ENCODE measurements at places on chromosomes 4 and X.

GRCh38 chr4:169059306-169060211 lies 49.5 kb upstream of the CBR4 start:
- H3K4me1 ChIP-seq = no peaks in the 10 kb centered on the region
- H3K36me3 ChIP-seq = no peaks in the 10 kb centered on the region
- no peak for DNase-seq
- no peak overlapping the region for H3K4me3 ChIP-seq
- H3K27me3 ChIP-seq = no peaks in the 10 kb centered on the region

- H3K4me1 ChIP-seq = no peaks in the 10 kb centered on the region
- no peak overlapping the region for H3K4me3 ChIP-seq
- DNase-seq = peak; percentile 67
- no peaks in the 10 kb centered on the region for H3K27me3 ChIP-seq
These were observed 12.0 kb downstream of the EREG start for GRCh38 chr4:74376888-74377483.

DNA sequence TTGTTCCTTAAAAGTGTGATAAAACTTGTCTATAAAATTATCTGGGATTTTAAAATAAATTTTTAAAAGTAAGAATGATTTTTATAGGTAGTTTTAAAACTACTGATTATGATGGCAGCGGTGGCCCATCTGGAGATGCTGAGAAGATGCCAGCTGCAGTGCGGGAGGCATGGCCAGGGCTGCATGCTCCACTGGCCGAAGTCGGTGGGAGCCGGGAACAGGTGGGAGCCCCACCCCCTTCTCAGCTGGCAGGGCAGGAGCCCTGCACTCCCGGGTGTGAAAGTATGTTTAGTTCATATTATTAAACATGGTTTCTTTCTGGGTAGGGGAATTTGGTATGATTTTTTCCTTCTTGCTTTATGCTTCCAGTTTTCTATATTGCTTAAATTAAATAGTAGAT lies 63.8 kb downstream of the CORIN start:
- H3K36me3 ChIP-seq = no peaks in the 10 kb centered on the region
- no peaks in the 10 kb centered on the region for H3K4me1 ChIP-seq
- DNase-seq = no peak
- no peak overlapping the region for H3K27ac ChIP-seq
- no peaks in the 10 kb centered on the region for H3K27me3 ChIP-seq

DNA sequence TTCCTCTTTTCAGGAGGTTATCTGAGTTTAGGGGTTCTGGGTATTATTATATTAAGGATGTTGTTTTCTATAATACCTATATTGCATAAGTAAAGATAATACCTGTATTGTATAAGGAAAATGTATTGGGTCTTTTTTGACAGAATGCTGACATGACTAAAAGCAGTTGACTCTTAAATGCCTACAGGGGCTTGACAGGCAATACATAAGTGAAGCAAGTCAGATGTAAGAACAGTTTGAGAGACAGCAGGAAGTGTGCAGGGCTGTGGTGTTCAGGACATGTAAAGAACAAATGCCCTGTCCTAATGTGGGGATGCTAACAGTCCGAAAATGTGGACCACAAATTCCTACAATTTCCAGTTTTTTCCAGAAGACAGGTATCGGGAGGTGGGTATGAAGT lies 30.2 kb upstream of the NDST3 start:
- H3K27me3 ChIP-seq = no peaks in the 10 kb centered on the region
- no peak for DNase-seq
- no peak overlapping the region for H3K27ac ChIP-seq
- no peak overlapping the region for H3K4me3 ChIP-seq

- no peaks in the 10 kb centered on the region for H3K4me1 ChIP-seq
- no peak overlapping the region for H3K4me3 ChIP-seq
- no peak overlapping the region for H3K27ac ChIP-seq
- no peaks in the 10 kb centered on the region for H3K27me3 ChIP-seq
These were observed 356.5 kb downstream of the PDGFC start for GRCh38 chr4:156615066-156615531.

DNA sequence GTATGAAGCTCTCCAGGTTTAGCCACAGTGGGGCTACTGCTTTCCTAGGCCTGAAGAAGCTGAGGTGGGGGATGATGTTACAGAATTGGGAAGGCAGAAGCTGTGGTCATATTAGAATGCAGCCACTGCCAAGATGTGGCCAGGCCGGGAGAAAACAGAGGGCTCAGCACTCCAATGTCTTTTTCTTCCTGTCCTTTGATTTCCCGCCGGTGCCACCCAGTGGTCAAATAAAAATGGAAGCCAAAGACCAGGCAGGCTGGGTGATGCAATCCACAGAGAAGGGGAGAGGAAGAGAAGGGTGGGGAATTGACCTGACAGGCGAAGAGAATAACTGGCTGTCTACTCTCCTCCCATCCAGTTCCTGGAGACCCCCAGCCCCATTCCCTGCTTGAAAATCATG lies 94.9 kb upstream of the SHISA3 start:
- no peak overlapping the region for H3K27ac ChIP-seq
- no peaks in the 10 kb centered on the region for H3K36me3 ChIP-seq
- H3K27me3 ChIP-seq = peaks cover 7% of the 10 kb centered on the region
- no peaks in the 10 kb centered on the region for H3K4me1 ChIP-seq

GRCh38 chrX:9430346-9430921 lies 34.4 kb upstream of the TBL1X start:
- H3K27me3 ChIP-seq = no peaks in the 10 kb centered on the region
- no peak overlapping the region for H3K4me3 ChIP-seq
- no peak overlapping the region for H3K27ac ChIP-seq
- no peaks in the 10 kb centered on the region for H3K4me1 ChIP-seq

DNA sequence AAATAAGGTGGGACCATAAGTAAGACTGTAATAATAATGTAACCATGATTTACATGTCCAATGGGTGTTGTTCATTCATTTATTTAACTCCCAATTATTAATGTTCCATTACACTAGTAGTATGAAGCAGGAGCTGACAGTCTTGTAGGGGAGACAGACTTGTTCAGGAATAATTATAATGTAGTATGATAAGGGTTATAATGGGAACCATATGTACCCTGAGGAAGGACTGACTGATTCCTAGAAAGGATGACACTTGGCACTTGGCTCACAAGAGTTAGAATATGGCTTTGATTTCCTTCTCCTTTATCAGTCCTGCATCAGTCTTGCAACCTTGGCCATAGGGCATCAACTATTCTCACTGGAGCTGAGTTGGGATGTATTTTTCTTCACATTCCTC lies 24.2 kb downstream of the PCDH7 start:
- no peaks in the 10 kb centered on the region for H3K27me3 ChIP-seq
- no peak overlapping the region for H3K4me3 ChIP-seq
- H3K4me1 ChIP-seq = no peaks in the 10 kb centered on the region
- DNase-seq = no peak

DNA sequence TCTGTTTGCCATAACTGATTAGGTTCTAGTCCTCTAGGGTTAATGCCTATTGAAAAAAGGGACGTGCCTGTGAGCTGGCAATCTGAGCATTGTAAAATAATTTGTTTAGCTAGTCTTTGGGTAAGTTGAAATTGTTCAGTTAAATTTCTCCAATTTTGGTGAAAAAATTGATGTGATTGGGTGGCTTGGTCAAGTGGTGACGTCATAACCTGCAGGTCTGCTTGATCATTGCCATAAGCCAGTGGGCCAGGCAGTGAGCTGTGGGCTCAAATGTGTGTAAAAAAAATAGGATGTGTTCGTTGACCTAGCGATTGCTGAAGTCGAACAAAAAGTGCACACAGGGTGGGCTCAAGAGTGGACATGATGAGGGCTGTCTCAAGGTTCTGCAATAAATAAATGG lies 193.3 kb downstream of the ZC4H2 start:
- no peak overlapping the region for H3K4me3 ChIP-seq
- no peaks in the 10 kb centered on the region for H3K4me1 ChIP-seq
- DNase-seq = no peak
- no peaks in the 10 kb centered on the region for H3K36me3 ChIP-seq
- H3K27ac ChIP-seq = no peak overlapping the region

GRCh38 chr4:153909672-153910071 lies 120.8 kb upstream of the SFRP2 start:
- H3K4me3 ChIP-seq = no peak overlapping the region
- no peak for DNase-seq
- no peaks in the 10 kb centered on the region for H3K4me1 ChIP-seq
- no peaks in the 10 kb centered on the region for H3K36me3 ChIP-seq

DNA sequence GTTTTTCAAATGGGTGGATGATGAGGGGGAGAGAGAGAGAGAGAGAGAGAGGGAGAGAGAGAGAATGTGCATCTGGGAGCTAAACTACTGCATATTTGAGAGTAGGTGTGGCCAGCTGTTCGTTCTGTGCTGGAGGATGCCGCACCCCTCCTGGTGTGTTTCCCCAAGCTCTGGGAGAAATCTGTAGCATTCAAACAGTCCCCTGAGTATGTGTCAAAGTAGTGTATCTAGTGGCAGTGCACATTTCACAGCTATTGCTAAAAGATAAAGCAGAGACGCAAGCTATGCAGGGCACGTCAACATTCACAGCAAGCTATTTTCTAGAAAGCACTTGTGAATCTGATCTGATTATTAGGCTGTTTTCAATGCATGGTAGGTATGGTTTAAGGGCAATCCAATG lies 83.5 kb upstream of the LIMCH1 start:
- H3K27me3 ChIP-seq = no peaks in the 10 kb centered on the region
- H3K4me3 ChIP-seq = no peak overlapping the region
- H3K27ac ChIP-seq = no peak overlapping the region
- no peaks in the 10 kb centered on the region for H3K4me1 ChIP-seq

- H3K27me3 ChIP-seq = no peaks in the 10 kb centered on the region
- peaks cover 4% of the 10 kb centered on the region for H3K4me1 ChIP-seq
- DNase-seq = no peak
These were observed 24.3 kb upstream of the GPR34 start for GRCh38 chrX:41664375-41664901.

DNA sequence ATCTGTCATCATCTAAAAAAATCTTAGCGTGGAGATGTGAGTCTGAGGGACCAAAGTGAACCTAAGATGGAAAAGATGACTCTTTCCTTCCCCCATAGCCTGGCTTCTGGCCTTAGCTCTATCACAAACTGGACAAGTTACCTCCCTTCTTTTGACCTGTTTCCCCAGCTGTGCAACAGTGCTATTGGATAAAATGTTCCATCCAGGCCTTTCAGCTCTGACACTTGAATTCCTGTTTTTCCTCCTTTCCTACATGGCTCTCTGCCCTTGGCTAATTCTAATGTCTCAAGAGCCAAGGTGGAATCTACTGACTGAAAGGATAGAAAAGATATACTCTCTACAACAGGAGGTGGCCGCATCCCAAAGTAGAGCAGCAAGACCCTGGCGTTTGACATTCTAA lies 84.5 kb upstream of the ARHGEF9 start:
- H3K4me1 ChIP-seq = no peaks in the 10 kb centered on the region
- DNase-seq = no peak
- H3K27me3 ChIP-seq = no peaks in the 10 kb centered on the region

DNA sequence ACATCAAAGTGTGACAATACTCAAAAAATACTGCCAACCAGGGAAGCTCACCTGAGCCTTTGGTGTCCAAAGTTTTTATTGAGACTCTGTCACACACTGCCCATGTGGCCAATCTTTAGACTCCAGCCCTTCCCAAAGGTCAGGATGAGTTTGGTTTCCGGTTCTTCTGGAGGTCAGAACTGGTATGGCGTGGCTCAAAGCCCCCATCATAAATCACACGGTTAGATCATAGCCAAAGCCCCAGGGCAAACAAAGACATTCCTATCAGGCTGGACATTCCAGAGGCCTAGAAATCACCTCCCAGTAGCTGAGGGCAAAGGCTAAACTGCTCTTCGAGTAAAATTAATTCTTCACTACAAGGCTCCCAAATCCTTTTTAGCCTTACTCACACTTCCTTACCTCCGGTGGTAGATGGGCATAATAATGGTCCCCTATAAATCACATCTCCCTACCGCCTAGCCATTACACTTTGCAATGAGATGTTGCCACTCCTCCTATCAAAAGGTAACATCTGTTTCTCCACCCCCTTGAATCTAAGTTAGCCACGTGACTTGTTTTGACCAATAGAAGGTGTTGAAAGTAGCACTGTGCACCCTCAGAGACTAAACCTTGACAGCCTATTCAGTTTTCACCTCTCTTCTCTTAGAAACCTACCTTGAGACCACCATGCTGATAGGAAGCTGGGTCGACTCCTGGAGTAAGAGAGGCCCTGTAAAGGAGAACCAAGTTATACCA lies 137.8 kb upstream of the DUSP21 start:
- H3K36me3 ChIP-seq = no peaks in the 10 kb centered on the region
- H3K4me1 ChIP-seq = no peaks in the 10 kb centered on the region
- H3K27ac ChIP-seq = no peak overlapping the region
- H3K4me3 ChIP-seq = no peak overlapping the region
- no peaks in the 10 kb centered on the region for H3K27me3 ChIP-seq
- no peak for DNase-seq

DNA sequence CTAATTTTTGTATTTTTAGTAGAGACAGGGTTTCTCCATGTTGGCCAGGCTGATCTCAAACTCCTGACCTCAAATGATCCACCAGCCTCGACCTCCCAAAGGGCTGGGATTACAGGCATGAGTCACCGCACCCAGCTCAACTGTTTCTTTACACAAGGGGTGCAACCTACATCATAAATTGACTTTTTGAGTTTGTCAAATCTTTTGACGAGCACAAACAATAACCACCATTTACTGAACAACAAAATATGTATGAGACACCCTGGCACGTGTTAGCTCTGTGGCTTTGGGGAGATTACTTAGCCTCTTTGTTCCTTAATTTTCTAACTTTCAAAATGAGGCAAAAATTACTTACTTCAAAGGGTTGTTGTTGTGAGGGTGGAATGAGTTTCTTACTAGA lies 23.5 kb upstream of the SLC34A2 start:
- H3K4me3 ChIP-seq = no peak overlapping the region
- DNase-seq = no peak
- H3K36me3 ChIP-seq = no peaks in the 10 kb centered on the region
- H3K27me3 ChIP-seq = peaks cover 3% of the 10 kb centered on the region
- H3K4me1 ChIP-seq = no peaks in the 10 kb centered on the region

- no peaks in the 10 kb centered on the region for H3K4me1 ChIP-seq
- no peaks in the 10 kb centered on the region for H3K36me3 ChIP-seq
- no peak overlapping the region for H3K4me3 ChIP-seq
- no peaks in the 10 kb centered on the region for H3K27me3 ChIP-seq
- H3K27ac ChIP-seq = no peak overlapping the region
These were observed 86.0 kb upstream of the GALNTL6 start for GRCh38 chr4:171727185-171727584.

GRCh38 chr4:173489514-173489913 lies 40.5 kb downstream of the HAND2 start:
- peaks cover 7% of the 10 kb centered on the region for H3K4me1 ChIP-seq
- H3K27ac ChIP-seq = no peak overlapping the region
- H3K27me3 ChIP-seq = no peaks in the 10 kb centered on the region
- H3K36me3 ChIP-seq = no peaks in the 10 kb centered on the region
